ENCODE measurements at places on chromosomes 4 and X. TPM values are rescaled to one million over a fixed set of nuclear protein-coding genes. Genes with fewer than 3 reads are reported as not detected.

GRCh38 chr4:7367406-7367805 lies 67.3 kb downstream of the PSAPL1 start:
- no peak for DNase-seq

GRCh38 chr4:141435446-141436225 lies 200.7 kb upstream of the IL15 start:
- no peak for DNase-seq

- no peak for DNase-seq
These were observed 56.2 kb downstream of the APOO start for GRCh38 chrX:23851544-23851943.

DNA sequence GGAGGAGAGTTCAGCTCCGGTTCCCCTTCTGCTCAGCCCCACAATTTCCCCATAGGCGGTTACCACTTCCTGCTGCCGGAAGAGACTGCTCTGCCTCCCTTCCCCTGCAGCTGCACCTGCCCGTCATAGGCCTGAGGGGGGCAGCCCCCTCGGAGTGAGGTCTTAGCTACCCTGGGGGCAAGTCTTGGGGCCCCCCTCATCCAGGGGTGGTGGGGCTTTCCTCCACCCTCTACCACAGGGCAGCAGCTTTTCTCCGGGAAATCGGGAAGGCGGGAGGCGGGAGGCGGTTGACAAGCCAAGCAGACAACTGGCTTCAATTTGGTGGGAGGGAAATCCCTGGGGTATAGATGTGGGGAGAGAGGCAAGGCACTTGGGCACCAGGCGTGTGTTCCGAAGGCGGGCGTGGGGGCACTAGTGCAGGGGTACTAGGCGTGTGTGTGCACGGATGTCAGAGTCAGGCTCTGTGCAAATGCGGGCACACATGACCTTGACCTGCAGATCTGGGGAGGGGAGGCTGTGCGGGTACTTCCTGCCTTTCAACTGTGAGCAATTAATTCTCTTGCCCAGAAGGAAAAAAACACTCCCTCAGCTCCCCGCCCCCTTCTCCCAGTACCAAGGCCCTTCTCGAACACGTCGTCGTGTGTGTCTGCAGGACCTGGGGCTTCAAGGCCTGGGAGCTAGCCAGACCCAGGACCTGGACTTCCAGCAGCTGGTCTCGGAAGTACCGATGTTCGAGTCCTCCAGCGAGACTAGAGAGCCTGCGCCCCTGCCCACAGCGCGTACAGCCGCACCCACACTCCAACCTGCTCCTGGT lies 1.0 kb upstream of the ARHGAP4 start:
- DNase-seq, result no peak

DNA sequence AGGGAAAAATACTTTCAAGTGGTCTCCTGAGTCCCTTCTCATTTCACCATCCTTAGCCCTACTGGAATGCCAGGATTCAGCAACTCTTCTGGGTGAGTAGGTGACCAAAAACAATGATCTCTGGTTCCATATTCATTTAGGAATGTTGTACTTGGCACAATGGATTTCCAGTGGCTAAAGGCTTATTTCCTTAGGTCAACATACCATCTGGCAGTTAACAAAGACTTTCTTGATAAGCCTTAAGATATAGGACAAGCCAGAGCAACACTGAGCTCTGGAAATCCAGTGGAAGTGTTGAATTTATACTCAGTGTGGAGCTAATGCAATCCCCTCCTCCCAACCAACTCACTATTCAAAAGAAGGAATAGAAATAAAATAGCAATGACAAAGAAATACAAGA lies 139.4 kb upstream of the EMCN start:
- DNase-seq, result peak; percentile 89

- no peak for DNase-seq
These were observed 516 bp upstream of the COX18 start for GRCh38 chr4:73070074-73070390.

GRCh38 chr4:104975617-104976016 lies 171.1 kb upstream of the TET2 start:
- no peak for DNase-seq

- no peak for DNase-seq
These were observed 23.1 kb downstream of the BANK1 start for GRCh38 chr4:101813604-101814003.

DNA sequence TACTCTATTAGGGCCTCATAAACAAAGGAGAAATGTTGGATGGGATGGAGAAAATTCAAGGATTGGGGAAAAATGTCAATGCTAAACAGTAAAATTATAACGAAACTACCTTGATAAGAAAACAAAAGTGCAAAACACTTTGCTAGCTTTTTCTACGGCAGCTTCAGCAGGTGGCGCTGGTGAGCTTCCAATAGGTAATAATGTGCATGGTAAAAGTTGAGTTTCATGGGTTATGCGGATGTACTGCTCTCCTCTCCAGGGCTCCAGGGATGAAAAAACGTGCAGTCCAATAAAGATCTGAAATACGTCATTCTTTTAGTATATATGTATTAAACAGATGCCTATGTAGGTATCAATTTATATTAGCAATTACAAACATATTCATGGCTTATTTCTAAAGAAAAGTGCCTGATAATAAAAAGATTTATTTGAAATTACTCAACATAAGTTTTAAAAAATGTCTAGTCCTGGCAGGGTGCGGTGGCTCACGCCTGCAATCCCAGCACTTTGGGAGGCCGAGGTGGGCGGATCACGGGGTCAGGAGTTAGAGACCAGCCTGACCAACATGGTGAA lies 239.6 kb downstream of the GRXCR1 start:
- DNase-seq, result peak; percentile 4

GRCh38 chr4:147332091-147332490 lies 148.8 kb upstream of the EDNRA start:
- DNase-seq, result no peak

Gene AMBN
- total RNA-seq, result not detected

Gene ETNPPL
- not detected for total RNA-seq

Gene ARAP2
- 1.4 TPM for total RNA-seq

Gene CLDN22
- total RNA-seq, result not detected

Gene AIMP1
- 20.7 TPM for total RNA-seq

Gene SMPX
- total RNA-seq, result not detected

Gene FGF13
- total RNA-seq, result 27.4 TPM

Measured in glomerular endothelial cell (primary cell).